Natural killer cell treated with Interleukin-12 subunit alpha and Interleukin-12 subunit beta and Interleukin-15 and Interleukin-18, amount 100 ng/mL, for 72 hours (primary cell): ENCODE measurements at places on chromosomes 5 and 9.

DNA sequence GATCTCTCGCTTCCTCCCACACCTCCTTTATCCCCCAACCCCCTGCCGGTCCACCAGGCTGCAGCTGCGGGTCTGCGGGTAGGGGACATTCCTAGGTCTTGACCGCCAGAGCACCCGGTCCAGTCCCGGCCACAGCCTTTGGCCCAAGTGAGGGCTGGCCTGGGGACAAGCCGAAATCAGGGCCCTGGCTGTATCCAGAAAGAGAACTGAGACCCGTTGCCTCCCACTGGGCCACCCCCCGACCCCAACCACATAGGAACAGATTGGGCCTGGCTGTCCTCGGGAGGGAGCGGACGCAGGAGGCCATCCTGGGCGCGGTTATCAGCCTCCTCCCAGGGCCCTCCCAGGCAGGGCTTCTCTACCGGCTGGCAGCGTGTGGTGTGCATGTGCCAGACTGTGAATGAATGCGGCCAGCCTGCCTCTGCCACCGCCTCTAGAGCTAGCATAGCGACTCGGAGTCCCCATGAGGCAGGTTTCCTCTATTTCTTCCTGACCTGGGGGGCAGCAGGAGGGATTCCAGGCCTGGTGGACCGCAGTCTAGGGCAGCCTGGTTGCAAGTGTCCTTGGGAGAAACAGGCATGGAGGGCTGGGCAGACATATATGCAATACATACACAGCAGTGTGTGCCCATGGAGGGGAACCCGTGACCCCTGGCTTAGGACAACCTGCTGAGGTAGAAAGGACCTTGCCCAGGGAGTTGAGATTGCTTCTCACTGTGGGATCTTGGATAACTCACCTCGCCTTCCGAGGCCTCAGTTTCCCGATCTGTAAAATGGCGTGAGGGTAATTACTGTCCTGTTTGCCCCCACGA is 1.2 kb downstream of the N4BP3 start:
- no peak for DNase-seq

DNA sequence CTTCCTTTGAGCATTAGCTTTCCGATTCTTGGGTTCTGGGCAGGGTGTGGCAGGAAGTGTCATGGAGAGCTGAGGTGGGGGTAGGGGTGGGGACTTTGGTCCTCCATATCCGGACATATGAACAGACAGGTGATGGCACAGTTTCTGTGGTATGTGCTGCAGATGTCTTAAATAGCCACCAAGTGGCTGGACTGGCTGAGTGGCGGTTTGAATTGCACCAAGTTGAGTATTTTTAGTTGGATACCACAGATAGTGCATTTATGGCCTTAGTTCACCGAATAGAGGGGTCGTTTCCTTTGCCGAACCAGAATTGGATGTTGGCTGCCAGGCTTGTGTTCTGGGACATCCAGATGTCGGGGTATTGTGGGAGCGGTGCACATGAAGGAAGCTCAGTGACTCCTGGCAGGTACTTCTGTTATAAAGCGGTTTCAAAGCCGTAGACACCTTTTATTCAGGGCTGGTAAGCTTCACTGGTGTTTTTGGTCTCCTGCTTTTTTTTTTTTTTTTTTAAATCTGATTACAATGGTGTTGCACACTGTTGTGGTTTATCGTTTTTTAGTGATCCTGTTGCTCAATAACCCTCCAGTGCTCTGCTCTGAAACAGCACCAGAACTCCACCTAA is 15.1 kb upstream of the TNFAIP8 start:
- DNase-seq, result no peak

GRCh38 chr9:37753489-37754190 is at the start of gene TRMT10B:
TRMT10B (plus strand) TSS chr9:37753805; CDS start chr9:37761932, 8,127 bp downstream.
- peak; percentile 81 for DNase-seq

DNA sequence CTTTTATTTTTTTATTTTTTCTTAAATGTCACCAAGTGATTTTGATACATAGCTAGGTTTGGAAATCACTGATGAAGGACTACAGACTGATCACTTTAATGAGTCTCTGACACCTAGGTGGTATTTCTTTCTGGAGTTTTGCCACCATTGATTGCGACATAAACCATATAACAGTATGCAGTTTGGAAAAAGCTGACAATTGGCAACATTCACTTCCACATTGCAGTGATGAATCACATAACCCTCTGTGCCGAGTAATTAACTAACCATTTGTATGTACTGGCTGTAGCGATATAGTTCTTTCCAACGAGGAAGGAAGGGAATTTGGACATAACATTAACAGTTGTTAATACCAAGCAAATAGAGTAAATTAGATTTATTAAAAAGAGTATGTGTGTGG is 222.9 kb upstream of the EFNA5 start:
- DNase-seq, result no peak

DNA sequence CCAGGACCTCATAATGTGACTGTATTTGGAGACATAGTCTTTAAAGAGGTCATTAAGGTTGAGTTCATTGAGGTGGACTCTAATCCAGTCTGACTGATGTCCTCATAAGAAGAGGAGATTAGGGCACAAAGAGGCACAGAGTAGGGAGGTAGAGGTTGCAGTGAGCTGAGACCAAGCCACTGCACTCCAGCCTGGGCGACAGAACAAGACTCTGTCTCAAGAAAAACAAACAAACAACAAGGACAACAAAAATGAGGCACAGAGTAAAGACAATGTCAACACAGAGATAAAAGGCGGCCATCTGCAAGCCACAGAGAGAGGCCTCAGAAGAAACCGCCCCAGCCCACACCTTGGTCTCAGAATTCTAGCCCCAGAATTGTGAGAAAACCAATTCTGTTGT is 17.0 kb upstream of the TDRD7 start:
- DNase-seq, result no peak

DNA sequence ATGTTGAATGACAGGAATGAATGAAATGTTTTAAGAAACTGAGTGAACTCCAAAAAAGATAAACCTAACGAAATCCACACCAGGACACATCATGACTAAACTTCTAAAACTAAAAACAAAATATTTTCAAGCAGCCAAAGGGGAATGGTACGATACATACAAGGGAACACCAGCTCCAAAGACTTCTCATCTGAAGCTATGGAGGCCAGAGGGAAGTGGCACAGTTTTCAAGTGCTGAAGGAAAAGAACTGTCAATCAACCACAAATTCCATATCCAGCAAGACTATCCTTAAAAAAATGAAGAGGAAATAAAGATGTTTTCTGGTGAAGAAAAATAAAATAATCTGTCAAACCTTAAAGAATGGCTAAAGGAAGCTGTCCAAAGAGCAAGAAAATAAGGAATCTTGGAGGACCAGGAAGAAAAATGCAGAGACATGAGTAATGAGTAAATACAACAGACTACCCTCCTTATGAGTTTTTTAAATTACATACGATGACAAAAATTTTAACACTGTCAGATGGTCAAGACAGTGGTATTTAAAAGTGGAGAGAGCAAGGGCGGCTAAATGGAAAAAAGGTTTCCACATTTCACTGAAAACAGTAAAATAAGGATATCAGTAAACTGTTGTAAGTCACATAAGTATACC is 12.0 kb downstream of the CAMSAP1 start:
- DNase-seq, result no peak

GRCh38 chr5:132259069-132259851 is 1.8 kb downstream of the PDLIM4 start:
- no peak for DNase-seq

- no peak for DNase-seq
Measured at GRCh38 chr5:118022062-118022461, 966.3 kb downstream of the DTWD2 start.
